ENCODE measurements at places on chromosomes 7 and 10.

- DNase-seq: peak; percentile 92
These were observed 62.8 kb upstream of the GSDME start for GRCh38 chr7:24819916-24820689.

- DNase-seq: no peak
These were observed 524.5 kb downstream of the PARD3 start for GRCh38 chr10:34290412-34291081.

DNA sequence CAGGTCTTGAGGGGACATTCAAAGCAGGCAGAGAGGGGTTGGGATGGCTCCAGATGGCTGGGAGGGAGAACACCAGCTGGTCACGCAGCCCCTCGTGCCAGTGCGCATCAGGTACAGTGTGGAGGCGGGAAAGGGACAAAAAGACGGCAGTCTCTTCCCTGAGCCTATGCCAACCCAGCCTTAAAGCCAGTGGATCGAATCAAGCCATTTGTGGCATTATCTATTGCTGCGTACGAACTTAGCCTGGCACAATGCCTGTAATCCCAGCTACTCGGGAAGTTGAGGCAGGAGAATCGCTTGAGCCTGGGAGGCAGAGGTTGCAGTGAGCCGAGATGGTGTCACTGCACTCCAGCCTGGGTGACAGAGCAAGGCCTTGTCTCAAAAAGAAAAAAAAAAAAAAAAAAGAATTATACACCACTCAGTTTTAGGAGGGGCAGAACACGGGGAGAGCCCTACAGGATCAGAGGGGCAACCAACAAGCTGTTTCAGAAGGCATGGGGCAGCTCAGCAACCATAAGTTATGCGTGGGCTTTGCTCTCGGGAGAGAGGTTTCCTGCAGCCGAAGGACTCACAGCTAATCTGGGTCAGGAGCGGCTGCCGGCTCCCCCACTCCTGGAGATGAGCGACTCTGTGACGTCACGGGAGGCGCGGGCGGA lies 356 bp upstream of the NDUFB2 start:
- DNase-seq: peak; percentile 87

DNA sequence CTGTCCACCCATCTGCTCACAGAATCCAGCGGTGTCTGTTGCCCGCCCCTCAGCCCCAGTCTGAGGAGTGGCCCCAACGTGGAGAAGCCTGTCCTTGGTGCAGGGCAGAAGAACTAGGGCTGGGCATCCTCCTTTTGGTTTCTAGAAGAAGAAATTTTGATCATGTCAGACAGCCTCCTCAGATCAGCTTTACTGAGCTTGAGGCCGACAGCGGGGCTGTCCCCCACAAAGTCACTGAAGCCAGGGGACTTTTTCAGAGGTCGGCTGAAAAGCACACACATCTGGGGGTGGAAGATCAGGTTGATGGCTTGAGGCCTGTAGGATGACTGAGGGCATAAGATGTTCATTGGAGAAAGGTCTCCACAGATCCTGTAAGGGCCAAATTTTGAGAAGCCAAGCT lies 767.9 kb downstream of the GRID1 start:
- no peak for DNase-seq

DNA sequence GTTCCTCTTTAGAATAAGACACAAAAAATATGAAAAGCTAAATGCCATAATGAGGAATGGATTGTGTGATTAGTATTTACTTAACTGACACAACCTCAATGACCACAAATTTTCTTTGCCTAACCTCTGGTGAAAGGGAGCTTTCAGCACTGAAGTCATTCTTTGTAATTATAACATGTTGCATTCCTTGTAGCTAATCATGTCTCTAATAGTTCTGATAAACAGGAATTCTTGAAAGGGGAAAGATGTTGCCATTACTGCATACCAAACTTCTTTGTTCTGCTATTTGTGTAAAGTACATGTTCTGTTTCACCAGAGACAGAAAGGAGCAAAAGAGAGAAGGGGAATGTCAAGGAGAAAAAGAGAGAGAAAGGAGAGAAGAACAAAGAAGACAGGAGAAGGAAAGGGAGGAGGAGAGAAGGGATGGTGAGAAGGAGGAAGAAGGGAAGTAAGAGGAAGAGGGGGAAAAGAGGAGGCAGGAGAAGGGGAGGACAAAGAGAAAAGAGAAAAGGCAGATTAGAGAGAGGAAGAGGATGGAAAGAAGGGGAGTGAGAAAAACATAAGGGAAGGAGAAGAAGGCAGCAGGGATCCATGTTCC lies 120.9 kb downstream of the SEMA3D start:
- DNase-seq: no peak

DNA sequence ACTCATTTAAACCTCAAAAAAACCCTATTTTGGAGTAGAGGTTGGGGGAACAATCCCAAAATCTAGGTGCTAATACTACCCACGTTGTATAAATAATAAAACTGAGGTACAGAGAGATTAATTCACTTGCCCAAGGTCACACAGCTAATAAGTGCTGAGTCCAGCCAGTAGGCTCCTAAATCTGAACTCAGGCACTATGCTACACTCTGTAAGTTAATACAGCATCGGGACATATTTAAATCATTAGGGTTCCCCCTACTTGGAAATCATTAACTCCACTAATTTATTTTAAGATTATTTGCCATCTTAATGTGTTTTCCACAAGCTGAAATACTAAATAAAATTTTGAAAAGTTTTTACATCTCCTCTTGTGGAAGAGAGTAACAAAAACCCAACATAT lies 24.2 kb downstream of the PIP4K2A start:
- no peak for DNase-seq
